ENCODE measurements at places on chromosomes 7 and 10.

GRCh38 chr10:69506834-69507713 is 55.8 kb downstream of the TSPAN15 start:
- peaks cover 8% of the 10 kb centered on the region for H3K4me1 ChIP-seq
- H3K27me3 ChIP-seq: no peaks in the 10 kb centered on the region
- no peak overlapping the region for H3K4me3 ChIP-seq
- no peaks in the 10 kb centered on the region for H3K36me3 ChIP-seq

DNA sequence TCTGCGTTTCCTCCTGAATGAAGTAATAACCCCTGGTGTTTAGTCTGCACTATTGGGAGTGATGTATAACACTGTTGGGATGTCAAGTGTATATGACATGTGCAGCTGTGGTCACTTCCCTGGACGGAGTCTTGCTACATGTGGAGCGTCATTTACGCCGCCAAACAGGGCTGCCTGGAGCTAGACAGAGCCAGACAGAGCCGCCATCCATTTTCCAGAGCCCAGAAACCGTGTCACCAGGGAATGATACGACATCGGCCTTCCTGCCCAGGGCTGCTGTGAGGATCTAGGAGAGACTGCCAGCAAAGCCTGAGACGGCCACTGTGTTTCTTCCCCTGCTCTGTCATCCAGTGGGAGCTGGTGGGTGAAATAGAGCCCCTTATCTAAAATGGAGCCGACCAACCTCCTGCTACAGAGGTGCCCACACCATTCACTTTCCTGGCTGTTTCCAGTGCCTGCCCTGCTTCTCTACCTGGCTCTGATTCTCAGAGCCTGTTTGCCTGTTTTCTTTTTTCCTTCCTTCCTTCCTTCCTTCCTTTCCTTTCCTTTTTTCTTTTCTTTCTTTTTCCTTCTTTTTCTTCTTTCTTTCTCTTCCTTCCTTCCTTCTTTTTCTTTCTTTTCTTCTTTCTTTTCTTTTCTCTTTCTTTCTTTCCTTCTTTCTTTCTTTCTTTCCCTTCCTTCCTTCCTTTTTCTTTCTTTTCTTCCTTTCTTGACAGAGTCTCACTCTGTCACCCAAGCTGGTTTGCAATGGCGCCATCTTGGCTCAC is 13.3 kb upstream of the FGFR2 start:
- H3K27ac ChIP-seq: no peak overlapping the region
- no peak for DNase-seq
- no peaks in the 10 kb centered on the region for H3K36me3 ChIP-seq

DNA sequence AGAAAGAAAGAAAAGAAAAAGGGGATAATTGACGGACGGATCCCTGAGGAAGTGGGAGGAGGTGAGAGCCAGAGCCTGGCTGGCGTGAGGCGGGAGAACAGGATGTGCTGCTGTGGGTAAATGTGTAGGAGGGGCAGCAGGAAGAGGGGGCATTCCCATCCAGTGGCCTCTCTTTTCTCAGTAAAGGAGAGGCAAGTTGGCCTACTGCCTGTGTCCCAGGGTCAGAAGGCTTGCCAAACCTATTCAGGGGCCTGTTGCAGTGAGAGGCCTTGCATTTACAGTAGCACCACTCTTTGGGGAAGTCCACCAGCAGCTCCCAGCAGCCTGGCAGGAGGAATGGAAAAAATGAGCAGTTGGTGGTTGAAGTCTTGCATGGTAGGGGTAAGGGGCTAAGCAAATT is 26.6 kb upstream of the ASCC1 start:
- no peak overlapping the region for H3K27ac ChIP-seq
- H3K4me3 ChIP-seq: no peak overlapping the region
- no peaks in the 10 kb centered on the region for H3K36me3 ChIP-seq
- no peak for DNase-seq

- no peaks in the 10 kb centered on the region for H3K36me3 ChIP-seq
- no peak for DNase-seq
- no peak overlapping the region for H3K4me3 ChIP-seq
- no peak overlapping the region for H3K27ac ChIP-seq
Observed at GRCh38 chr10:105243381-105243780, 602.3 kb downstream of the SORCS3 start.

DNA sequence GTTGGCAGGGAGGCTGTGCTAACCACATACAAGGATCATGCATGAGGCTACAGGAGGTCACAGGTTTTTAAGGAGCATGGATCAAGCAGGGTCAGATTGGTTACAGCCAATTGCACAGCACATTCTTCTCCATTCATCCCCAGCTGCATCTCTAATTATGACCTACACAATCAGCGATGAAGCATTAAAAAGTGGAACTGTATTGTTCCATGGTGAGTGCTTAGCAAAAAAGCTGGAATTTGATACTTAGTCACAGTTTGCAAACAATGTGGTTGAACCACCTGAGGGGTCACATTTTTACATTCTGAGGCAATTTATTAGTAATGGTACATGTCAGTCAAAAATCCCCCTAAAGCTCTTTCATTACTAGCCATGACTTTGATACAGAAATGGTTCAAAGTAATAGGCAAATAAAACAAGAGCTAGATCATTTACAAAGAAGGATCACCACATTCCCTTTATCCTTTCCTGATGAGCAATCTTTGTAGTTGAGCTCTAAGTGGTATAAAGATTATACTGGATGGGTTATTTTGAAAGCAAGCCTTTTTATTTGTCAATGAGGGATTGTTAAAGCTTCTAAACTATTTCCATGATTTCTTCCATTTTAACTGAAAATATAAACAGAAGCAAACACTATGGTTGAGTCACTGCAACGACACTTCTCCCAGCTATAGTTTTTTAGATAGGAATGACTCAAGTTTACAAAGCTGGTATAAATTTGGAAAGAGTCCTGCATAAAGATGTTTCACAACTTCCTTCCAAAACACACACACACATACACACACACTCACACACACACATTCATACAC is 217.8 kb upstream of the SEMA3A start:
- no peaks in the 10 kb centered on the region for H3K27me3 ChIP-seq
- H3K4me1 ChIP-seq: no peaks in the 10 kb centered on the region

Measured in effector memory CD4-positive, alpha-beta T cell (primary cell).